ENCODE measurements at places on chromosomes 12 and 14. TPM values are rescaled to one million over a fixed set of nuclear protein-coding genes. Genes with fewer than 3 reads are reported as not detected.

Gene IGF1
- 1.3 TPM for total RNA-seq

Gene ACVRL1
- total RNA-seq, result not detected

DNA sequence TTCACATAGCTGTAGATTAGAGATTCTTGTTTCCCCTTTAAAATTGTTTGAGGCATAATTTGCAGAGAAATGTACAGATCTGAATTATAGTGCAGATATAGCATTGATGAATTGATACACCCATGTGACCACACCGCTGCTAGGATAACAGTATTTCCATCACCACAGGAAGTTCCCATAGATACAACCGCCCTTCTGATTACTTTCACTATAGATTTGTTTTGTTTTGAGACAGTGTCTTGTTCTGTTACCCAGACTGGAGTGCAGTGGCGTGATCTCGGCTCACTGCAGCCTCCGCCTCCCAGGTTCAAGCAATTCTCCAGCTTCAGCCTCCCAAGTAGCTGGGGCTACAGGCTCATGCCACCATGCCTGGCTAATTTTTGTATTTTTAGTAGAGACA is 8.8 kb upstream of the ASPG start:
- no peak for DNase-seq

DNA sequence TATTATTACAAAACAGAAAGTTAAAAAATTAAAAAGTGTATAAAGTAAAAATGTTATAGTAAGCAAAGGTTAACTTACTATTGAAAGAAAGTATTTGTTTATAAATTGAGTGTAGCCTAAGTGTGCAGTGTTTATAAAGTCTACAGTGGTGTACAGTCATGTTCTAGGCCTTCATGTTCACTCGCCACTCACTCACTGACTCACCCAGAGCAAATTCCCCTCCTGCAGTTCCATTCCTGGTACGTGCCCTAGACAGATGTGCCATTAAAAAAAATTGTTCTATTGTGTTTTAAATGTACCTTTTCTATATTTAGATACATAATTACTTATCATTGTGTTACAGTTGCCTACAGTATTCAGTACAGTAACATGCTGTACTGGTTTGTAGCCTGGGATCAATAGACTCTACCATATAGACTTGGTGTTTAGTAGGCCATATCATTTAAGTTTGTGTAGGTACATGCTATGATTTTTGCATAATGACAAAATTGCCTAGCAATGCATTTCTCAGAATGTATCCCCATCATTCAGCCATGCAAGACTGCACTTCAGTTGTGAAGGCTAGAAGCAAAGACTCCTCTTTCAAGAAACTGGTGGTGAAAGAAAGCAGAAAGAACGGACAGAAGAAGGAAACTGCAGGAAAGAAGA is 100.6 kb downstream of the DACT1 start:
- DNase-seq, result no peak

DNA sequence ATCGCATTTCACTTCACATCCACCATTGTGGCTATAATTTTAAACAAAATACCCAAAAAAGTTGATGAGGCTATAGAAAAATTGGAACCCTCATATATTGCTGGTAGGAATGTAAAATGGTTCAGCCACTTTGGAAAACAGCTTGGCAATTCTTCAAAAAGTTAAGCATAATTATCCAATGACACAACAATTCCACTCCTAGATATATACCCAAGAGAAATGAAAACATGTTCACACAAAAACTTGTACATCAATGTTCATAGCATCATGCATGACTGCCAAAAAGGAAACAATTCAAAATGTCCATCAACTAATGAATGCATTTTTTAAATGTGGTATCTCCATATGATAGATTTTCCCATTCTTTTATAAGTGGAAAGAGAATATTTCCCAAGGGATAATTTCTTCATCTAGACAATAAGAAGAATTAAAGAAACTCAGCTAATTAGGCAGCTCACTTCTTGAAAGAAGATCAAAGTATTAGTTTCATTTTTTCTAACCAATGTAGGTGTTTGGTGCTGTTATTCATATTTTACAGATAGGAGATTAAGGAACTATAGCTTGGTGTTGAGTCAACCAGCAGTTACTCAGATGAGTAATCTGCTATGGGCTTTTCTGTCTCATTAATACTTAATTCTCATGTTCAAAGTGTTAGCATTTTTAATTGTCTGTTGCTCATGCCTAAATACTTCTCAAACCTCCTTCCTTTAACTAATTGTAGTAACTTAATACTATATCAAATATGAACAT is 32.8 kb downstream of the YEATS4 start:
- DNase-seq, result no peak

- DNase-seq, result no peak
Measured at GRCh38 chr14:69428289-69428998, 30.0 kb downstream of the SLC39A9 start.

- DNase-seq, result no peak
Measured at GRCh38 chr14:23093991-23094665, 808 bp downstream of the ACIN1 start.

DNA sequence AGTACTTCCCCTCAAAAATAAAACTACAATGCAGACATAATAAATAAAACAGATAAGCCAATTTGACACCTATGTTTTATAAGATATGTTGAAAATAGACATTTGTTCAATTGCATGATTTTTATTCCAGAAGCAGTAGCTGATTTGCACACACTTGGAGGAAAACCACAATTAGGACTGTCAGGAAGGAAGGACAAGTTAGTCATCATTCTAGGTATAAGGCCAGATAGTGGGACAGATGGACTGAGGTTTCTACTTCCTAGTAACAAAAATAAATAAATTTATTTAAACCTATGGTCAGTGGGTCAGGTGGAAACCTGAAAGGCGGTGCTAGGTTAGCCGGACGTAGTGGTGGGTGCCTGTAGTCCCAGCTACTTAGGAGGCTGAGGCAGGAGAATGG is 141.8 kb upstream of the RASSF8 start:
- DNase-seq, result no peak

Data from activated naive CD8-positive, alpha-beta T cell treated with anti-CD3 and anti-CD28 coated beads, Interleukin-2, amount 10 ng/mL, durations not matched to agents 7 days and 5 days (primary cell).